Mesothelial cell of epicardium (in vitro differentiated cells): ENCODE measurements at places on chromosomes 7 and 10. TPM values are rescaled to one million over a fixed set of nuclear protein-coding genes. Genes with fewer than 3 reads are reported as not detected.

GRCh38 chr7:77537778-77538280 is 734 bp downstream of the PTPN12 start:
- peak overlapping the region; percentile 95 for H3K4me3 ChIP-seq
- H3K27me3 ChIP-seq: no peaks in the 10 kb centered on the region
- H3K27ac ChIP-seq: peak overlapping the region; percentile 96
- DNase-seq: peak; percentile 68
- H3K4me1 ChIP-seq: peaks cover 38% of the 10 kb centered on the region

Gene HNRNPA2B1
- total RNA-seq: 693 to 723 TPM (median 708 TPM) in 3 replicates

Gene OR2A5
- total RNA-seq: not detected in 3 replicates

Gene BRI3
- 112 to 115 TPM (median 113 TPM) in 3 replicates for total RNA-seq

Gene ZNF398
- total RNA-seq: 20.0 to 21.9 TPM (median 20.6 TPM) in 3 replicates

DNA sequence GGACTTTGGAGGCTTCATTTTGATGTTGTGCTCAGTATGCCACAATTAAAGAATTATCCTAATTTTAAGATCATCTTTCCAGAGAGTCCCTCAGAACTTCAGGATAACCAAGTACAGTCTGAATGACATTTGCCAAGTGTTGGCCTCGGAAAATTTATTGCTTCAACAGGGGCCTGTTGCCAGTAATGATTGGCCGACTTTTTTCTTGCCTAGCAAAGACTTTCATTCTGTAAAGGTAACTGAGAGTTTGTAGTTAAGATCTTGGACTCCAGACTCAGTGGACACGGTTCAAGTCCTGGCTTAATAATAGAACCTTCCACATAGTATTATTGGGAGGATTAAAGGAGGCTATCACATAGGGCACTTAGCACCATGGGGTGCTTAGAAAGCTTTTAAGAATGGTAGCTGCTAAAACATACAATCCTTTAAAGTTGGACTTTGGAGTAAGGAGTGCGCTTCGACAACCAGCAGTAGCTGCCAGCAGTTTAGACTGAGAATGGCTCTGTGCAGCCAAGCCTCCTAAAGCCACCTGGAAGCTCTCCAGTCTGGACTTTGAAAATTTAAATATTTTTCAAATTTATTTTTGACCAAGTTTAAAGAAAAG is 90.0 kb downstream of the PLCE1 start:
- no peak overlapping the region for H3K27ac ChIP-seq
- no peak for DNase-seq
- H3K4me3 ChIP-seq: no peak overlapping the region
- H3K27me3 ChIP-seq: peaks cover 20% of the 10 kb centered on the region

Gene DYNC1I1
- 3.5 to 4.7 TPM (median 4.4 TPM) in 3 replicates for total RNA-seq

- peak overlapping the region; percentile 97 for H3K27ac ChIP-seq
- H3K36me3 ChIP-seq: peaks cover 4% of the 10 kb centered on the region
- H3K4me1 ChIP-seq: peaks cover 49% of the 10 kb centered on the region
These were observed 50.9 kb downstream of the CUX1 start for GRCh38 chr7:101868191-101868950.
